ENCODE measurements at places on chromosomes 6 and 20.

GRCh38 chr6:108872575-108872974, 24.4 kb downstream of the ARMC2 start:
- no peak for DNase-seq

GRCh38 chr6:44682280-44682679, 294.8 kb downstream of the CDC5L start:
- no peak for DNase-seq

- no peak for DNase-seq
Observed at GRCh38 chr6:64538722-64539121, 903.1 kb downstream of the PHF3 start.

DNA sequence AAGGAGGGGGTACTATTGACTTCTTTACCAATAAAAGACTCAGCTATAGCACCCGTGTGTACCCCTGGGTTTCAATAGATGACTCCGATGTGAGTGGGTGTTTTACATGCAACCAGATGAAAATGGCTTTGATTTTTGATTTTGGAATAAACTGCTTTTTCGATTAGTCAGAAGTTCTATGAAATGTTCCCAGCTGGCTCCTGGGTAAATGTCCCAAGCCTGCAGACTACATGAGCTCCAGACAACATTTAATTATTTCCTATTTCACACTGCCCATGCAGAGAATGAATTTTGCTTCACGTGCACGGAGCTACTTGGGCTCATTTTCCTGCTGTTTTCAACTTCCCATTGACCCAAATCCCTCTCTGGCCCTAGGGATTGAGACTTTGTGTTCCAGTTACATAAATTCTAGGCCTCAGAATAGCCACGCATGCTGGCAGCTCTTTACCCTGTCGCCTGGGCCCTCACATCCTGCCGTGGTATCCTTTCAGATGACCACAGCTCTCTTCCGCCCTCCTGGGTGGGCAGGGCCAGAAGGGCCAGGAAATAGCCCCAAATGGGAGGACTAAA, 59.7 kb downstream of the GPR6 start:
- no peak for DNase-seq

DNA sequence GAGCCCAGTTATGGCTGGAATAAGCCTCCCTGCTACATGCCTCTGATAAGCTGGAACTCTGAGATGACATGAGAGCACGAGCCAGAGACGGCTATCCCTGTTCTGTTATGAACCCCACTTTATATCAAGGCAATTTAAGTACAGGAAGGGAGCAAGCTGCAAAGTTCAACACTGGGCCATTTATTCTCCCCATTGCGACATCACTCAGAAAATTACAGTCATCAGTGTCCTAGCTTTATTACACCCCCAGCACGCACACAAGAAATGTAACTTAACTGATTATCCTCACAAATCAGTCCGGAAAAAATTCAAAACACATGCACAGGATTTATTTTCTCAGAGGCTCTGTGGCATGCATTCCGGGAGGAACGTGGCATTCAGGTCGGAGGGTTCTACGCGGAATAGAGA, 125.3 kb upstream of the SLC2A12 start:
- DNase-seq: no peak

- no peak for DNase-seq
Observed at GRCh38 chr6:44262467-44263353, 2.6 kb downstream of the NFKBIE start.

DNA sequence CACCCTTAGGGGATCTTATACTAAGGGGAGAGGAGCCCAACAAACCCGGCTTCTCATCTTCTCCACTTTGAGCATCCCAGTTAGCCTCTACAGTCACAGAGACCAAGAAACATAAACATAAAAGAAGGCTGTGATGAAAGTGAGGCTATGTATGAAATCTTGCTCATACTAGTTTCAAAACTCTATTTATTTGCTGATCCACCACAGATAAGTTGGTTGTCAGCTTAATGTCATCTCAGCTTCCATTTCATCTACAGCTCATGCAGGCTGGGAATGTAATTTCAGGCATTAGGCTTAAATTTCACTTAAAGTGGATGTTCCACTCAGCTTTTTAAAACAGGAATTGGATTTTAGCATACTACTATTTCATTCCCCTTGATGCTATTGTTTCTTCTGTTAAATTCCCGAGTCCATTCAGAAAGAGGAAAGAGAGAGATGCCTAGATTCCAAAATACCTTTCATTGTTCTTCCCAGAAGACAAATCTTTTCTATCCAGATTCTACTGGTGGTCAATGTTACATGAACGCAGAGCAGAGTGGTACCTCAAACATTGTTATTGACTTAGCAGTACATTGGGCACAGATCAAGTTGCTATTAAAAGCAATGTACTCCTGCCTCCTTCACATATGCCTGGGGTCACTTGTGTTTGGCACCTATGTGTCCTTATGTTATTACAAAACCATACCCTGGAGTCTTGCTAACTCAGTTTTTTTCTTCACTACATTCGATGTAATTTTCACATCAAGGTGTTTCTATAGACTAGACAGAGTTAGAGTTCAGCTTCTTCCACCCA, 149.0 kb downstream of the HACE1 start:
- no peak for DNase-seq

DNA sequence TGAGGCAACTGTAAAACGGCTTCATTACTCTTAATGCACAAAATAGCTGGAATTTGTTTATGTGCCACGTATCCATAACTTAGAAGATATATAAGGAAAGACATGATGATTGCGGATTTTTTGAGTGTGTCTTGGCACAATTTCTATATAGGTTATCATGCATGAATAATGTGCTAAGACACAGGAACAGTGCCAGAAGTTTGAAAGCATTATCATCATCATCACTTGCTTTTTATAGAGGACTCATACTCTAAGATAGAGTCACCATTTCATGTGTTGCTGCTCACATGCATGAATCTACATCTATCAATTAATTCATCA, 113.4 kb downstream of the ELOVL4 start:
- no peak for DNase-seq

DNA sequence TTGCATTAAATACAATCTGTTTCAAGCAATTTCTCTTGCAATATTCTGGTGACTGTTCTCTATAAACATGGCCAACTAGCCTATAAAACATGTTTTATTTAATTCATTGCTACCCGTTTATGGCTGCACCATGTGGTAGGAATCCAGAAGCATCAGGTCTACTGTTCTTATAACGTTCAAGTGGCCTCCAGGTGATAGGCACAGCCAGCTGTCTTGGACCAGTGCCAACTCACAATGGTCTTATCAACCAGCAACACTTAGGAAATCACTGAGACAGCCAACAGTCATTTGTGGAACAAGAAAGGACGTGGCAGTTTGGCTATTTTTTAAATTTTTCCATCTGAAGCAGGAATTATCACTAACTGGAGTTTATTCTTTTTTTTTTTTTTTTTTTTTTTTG, 193.6 kb downstream of the NKAIN2 start:
- no peak for DNase-seq

DNA sequence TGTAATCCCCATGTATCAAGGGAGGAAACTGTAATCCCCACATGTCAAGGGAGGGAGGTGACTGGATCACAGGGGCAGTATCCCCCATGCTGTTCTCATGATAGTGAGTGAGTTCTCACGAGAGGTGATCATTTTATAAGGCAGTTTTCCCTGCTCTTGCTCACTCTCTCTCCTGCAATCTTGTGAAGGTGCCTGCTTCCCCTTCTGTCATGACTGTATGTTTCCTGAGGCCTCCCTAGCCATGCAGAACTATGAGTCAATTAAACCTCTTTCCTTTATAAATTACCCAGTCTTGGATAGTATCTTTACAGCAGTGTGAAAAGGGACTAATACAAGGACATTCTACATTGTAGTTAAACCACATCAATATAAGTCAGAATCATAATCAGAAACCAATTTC, 112.4 kb downstream of the BTBD9 start:
- DNase-seq: no peak

DNA sequence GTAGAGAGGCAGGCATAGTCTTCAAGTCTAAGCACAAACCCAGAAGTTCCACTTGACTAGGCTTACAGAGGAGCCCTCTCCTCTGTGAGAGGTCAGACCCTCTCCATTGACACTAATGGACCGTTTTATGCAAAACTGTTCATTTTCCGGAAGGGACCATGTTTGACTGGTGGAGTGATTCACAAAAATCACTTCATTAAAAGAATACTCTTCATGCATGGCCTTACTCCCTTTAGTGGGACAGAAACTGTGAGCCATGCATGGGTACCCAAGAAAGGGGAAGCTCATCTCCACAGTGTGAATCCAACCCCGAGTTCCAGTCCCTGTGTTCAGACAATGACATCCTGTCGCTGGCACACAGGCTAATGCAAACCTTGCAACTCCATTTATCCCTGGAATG, 63.2 kb downstream of the OLIG3 start:
- DNase-seq: no peak

DNA sequence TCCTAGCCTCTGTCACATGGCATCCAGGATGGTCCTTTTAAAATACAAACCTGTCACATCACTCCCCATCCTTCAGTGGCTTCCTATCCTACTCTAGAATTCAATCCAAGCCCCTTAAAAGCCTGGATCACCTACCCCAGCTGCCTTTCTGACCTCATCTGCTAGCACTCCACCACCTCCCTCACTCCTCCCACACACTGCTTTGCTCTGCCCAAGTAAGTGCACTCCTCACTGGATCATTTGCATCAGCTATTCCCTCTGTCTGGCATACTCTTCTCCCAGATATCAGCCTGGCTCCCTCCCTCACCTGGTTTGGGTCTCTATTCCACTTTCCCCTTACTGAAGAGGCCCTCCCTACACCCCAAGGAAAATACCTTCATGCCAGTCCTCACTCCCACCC, 10.5 kb downstream of the C6orf136 start:
- DNase-seq: no peak

GRCh38 chr20:63635431-63636141, 8.7 kb upstream of the GMEB2 start:
- DNase-seq: peak; percentile 59

- no peak for DNase-seq
Observed at GRCh38 chr6:135211306-135211702, 30.2 kb downstream of the MYB start.

DNA sequence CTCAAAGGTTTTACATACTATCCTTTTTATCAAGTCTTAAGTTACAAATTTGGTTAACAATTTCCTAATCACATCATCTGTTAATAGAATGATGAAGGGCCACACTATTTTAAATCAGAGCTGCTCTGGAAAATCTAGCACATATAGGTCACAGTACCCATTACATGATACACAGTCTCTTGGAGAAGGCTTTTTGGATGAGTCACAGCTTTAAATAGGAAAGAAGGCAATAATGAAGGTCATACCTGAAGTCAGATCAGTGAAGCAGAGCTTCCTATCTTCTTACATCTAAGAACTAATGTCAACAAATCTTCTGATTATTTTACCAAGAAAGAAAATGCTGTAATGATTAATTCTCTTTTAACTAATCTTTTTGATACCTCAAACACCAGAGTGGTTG, 248.5 kb downstream of the BTBD9 start:
- no peak for DNase-seq

DNA sequence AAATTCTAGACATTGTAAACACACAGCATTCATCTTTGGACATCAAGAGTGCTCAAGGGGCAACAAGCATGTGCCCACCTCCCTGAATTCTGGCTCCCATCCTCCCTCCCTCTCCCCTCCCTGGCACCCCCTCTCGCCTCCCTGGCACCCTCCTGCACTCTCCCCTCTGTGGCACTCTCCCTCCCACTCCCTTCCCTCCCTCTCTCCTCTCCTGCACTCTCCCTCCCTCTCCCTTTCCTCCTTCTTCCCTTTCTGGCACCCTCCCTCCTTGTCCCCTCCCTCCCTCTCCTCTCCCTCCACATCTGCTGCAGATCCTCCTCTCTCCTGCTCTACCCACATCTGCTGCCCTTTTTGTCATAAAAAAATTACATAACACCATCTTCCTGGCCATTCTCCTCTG, 113.0 kb upstream of the SLC22A23 start:
- DNase-seq: no peak

- DNase-seq: no peak
Observed at GRCh38 chr6:46419576-46420002, 71.7 kb downstream of the RCAN2 start.

DNA sequence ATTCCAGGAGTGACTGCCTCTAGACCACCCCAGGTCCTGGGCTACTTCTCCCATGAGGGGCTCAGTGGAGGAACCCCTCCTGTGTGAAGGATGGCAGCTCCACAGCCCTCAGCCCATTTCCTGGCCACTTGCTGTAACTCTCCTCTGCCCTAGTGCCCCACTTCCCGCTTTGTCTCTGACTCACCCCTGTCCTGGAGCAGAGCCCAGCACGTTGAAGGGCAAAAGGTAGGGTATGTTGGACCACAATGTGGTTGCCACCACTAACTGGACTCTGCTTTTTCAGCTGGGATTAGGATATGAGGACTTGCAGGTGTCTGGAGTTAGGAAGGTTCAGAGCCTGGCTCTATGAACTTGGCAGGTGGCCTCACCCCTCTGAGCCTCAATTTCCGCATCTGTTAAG, 2.4 kb downstream of the MYBL2 start:
- DNase-seq: no peak

DNA sequence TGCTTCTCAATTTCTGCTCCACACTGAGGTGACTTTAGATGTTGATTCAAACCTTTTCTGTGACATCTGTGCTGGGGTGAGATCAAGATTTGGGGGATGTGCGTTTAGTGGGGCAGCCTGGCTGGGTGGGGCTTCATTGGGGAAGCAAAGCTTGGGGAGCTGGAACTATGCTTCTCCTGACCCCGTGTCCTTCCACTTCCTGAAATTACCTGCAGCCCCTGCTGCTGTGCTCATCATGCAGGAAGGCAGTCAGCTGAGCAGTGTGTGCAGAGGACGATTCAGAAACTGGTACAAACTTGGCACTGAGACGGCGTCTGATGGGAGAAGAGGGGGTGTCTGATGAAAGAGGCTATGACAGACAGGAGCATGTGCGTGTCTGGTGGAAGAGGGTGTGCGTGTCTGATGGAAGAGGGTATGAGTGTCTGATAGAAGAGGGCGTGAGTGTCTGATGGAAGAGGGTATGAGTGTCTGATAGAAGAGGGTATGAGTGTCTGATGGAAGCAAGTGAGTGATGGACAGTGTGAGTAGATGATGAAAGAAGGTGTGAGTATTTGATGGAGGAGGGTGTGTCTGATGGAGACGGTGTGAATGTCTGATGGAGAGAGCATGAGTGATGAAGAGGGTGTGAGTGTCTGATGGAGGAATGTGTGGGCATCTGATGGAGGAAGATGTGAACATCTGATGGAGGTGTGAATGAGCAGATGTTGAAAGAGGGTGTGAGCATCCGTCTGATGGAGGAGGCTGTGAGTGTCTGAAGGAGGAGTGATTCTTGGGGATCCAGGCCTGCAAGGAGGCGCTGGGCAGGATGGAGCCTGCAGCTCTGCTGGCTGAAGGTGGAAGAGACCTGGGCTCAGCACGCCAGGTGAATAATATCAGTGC, 103.4 kb downstream of the SYCP2 start:
- DNase-seq: no peak

DNA sequence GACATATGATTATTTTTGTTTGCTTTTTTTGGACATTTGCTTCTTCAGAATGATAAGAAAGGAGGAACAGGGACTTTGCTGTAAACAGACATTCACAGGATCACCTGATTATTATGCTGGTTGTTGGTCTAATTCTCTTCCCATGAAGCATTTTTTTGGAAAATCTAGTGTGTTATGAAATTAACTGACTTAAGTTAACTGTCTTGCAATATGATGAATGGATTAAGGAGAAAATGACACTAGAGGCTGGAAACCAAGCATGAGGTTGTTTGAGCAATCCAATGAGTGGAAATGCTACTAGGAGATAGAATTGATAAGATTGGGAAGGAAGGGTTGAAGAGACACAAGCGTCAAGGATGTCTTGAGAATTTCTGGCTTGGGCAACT, 13.2 kb upstream of the EDN1 start:
- no peak for DNase-seq

GRCh38 chr6:147055821-147056392, 148.3 kb upstream of the STXBP5 start:
- no peak for DNase-seq

GRCh38 chr6:87799651-87800050, 97.6 kb upstream of the AKIRIN2 start:
- no peak for DNase-seq
